Mammary microvascular endothelial cell (primary cell): ENCODE measurements at places on chromosomes 12 and 14. TPM values are rescaled to one million over a fixed set of nuclear protein-coding genes. Genes with fewer than 3 reads are reported as not detected.

The NPFF gene
- not detected in 2 replicates for total RNA-seq

The CKB gene
- total RNA-seq = 1.7 and 2.7 TPM in 2 replicates

The RTRAF gene
- total RNA-seq = 109 and 140 TPM in 2 replicates

The MAP1LC3B2 gene
- total RNA-seq = 0.40 and 0.44 TPM in 2 replicates

The LRTM2 gene
- not detected in 2 replicates for total RNA-seq

The SIX4 gene
- total RNA-seq = 0.79 and 1.00 TPM in 2 replicates
